Hypothalamus (tissue), 51 donors: ENCODE measurements at places on chromosomes 2 and 18.

DNA sequence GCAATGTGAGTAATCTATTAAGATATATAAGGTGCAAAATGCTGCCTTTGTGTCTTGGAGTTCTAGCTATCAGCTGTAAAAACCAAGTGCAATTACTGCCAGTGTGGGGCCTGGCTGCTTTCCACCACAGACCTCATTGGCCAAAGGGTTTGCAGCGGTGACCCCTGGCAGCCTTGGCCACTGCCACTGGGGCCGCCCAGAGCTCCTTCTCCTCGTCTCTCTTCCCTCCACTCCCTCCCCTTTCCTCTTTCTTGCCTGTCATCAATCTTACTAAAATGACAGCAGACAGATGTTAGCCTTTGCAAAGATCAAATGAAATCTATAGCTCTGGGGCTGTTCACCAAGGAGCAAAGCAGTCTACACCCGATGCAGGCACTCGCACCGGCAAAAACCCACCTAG is 986.3 kb downstream of the BCL11A start:
- DNase-seq: no peak

- DNase-seq: no peak
These were observed 435 bp downstream of the RNF181 start for GRCh38 chr2:85596026-85596333.

- DNase-seq: no peak
These were observed 237.3 kb upstream of the KLHL14 start for GRCh38 chr18:33010149-33010548.

DNA sequence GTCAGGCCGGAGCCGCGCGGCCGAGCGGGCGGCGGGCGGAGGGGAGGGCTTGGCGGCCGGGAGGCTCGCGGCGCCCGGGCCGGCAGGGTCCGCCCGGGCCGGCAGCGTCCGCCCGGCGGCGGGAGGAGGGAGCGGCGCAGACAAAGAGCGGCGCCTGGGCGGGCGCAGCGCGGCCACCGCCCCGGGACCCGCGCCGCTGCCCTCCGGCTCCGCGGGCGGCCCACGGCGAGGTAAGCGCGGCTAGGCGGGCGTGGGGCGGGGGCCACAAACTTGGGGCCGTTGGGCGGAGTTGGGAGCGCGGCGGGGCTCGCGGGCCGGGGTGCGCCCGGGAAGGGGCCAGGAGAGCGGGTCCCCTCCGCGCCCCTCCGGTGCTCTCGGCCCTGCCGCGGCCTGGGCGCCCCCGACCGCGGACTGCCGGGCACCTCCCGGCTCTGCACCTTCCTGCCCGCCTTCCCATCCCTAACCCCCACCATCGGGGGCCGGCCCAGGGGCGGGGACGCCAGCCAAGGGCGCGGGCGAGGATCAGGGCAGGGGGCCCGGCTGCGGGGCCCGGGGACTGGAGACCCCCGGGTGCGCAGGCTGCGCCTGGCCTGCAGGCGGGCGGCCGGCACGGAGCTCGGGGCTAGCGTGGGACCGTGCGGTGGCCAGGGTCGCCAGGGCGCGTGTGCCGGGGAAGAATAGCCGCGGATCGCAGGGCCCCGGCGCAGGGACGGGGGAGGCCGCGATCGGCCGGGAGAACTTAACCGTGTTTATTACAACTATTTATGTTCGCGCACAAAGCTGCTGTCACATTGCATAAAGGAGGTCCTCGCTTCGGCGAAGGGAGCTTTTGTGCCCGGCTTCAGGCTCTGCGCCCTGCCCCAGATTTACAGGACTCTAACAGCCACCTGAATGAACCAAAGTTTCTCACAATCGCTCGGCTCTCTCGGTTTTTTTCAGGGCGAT is at the start of gene NCK2:
Gene NCK2, plus strand, starts transcription at position 4 of the 945 bp plus-strand sequence. CDS start 110,152 bp downstream, outside the sequence.
- no peak for DNase-seq

- no peak for DNase-seq
These were observed 364.7 kb downstream of the TXNL1 start for GRCh38 chr18:56273541-56274219.

DNA sequence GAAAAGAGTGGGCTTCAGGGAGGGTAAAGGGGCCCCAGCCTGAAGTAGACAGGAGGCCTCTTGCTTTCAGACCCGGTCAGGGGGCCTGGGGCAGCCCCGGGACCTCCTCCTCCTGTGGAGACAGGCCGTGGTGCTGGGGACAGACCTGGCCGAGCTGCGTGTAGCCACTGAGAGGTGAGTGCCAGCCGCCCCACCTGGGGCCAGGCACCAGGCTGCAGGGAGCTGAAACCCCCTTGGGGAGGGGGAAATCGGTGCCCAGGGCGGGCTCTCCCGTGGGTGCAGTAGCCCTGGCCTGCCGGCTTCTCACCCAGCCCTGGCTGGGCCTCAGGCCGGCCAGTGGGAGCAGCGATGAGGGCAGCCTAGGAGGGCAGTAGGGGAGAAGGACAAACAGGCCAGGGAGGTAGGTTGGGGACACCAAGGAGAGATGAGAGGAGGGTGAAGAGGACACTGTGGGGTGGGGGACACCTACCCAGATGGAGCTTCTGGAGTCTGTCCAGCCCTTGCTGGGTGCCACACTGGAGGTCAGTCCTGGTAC is 24.0 kb downstream of the CROCC2 start:
- no peak for DNase-seq

DNA sequence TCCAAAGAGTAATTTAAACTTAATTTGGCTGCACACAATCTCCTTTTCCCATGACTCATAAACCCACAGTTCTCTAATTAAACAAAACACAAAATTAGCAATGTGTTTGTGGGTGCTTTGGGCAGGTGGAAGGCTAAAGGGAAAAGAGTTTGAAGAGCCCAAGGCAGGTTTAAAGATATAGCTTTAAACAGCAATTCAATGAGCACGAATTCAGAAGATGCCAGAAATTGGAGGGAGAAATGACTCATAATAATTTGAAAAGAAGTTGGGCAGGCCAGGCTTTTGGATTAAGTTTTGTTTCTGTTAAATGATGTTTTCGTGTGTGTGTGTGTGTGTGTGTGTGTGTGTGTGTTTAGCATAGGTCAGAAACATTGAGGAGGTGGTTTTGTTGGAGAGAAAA is 594.8 kb upstream of the ZEB2 start:
- no peak for DNase-seq

DNA sequence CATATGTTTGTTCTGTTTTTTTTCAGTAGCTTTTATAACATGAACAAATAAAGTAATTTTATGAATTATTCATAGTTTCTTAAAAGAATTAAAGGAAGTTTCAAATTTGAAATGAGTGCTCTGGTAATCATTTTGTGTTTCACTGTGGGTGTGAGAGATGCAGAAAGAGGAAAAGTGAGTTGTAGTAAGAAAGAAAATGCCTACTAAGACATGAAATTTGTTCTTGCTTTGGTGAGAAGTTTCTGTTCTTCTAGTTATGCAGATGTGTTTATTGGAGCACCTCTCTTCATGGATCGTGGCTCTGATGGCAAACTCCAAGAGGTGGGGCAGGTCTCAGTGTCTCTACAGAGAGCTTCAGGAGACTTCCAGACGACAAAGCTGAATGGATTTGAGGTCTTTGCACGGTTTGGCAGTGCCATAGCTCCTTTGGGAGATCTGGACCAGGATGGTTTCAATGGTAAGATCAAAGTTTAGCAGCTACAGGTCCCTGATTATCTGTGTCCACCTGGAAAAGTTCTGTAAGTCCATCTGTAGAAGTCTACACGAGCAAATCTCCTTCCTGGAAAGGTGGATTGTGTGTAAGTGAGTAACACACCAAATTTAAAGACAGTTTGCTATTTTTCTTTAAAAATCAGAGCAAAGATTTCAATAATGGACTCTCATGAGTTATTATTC is 51.4 kb downstream of the ITGAV start:
- DNase-seq: no peak

GRCh38 chr2:219060821-219061791 is at the start of gene IHH:
TSS of gene IHH (minus strand) at chr2:219060921. CDS start at chr2:219060467, 454 bp downstream.
- DNase-seq: no peak
